ENCODE measurements at places on chromosomes 1 and 21.

GRCh38 chr1:7726623-7727022 is 44.5 kb upstream of the VAMP3 start:
- DNase-seq: no peak

DNA sequence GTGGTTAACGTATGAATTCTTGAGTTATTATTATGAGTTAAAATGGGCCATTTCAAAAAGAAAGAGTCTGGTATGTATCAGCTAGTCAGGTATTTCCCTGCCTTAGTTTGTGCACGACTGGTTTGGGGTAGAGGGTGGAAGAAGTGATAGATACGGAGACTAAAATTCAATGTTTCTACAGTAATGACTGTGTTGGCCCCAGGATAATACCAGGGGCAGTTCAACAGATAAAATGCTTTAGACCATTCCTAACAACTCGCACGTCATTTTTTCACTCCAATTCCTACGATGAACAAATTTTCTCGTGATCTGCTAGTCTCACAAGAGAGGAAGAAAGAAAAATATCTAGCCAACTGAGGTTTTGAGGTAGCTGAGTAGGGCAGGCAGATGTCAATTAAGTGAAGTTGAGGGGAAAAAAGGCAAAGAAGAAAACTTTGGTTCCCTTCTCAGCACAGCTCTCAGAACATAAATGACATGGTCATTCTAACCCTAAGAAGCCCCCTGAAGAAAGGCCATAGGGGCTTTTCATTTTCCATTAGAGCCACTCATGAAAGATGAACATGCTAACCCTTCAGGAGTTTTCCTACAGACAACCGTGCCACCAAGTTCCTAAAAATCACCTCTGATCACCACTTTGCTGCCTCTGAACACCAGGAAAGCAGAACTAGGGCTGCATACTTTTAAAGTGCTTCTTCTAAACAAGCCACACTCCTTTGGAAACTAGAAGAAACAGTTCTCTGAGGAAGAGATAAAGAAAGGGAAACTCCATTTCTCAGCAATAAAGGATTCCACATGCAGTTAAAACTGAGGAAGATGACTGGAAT is 5.6 kb downstream of the MCOLN2 start:
- DNase-seq: no peak

DNA sequence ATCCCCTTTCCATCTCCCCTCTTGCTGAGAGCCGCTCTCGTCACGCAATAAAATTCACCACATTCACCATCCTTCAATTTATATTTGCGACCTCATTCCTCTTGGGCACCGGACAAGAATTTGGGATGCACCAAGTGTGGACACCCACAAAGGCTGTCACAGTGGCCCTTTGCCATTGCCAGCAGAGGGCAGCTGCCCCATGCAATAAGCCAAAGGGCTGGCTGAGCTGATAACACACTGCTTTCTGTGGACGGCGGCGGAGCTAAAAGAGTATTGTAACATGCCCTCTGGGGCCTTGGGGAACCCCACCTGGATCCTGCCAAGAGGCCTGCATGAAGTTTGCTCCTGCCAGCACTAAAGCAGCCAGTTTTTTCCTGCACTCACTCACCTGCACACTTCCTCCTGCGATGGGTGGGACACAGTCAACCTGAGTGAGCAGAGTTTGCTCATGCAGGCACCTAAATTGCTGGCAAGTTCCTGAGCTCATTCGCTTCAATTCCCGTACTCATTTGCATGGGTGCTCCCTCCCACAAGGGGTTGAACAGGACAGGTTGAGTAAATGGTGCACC is 792.3 kb upstream of the ADAMTS5 start:
- no peak for DNase-seq

DNA sequence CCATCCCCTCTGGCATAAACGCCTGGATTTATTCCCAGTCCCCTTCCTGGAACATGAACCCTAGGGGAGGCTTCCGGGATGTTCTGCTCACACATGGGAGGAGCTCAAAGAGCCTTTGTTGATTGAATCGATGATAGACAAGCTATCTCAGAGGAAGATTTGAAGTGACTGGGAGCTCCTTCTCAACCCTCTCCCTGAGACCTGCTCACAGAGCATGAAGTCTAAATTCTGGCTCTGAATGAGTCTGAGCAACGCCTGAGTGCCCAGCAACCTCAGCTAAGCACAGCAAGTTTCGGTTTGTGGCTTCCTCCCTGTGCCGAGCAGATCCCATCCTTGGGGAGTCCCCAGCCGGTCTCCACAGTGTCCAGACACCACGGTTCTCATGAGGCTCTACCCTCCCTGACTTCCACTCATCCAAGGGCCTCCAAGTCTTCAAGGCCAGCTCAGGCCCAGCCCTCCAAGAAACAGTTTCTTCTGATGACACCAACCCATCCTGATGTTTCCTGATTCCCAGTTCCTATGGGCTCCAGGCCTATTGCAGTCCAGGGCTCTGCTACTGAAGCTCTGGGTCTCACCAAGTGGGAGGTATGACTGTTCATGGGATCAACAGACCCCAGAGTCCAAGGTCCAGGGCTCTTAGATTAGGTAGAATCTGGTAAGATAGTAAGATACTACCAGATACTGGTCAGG is 190.8 kb downstream of the DYRK1A start:
- DNase-seq: no peak

- no peak for DNase-seq
Measured at GRCh38 chr1:55250399-55251075, 35.4 kb upstream of the USP24 start.
